Stimulated activated CD4-positive, alpha-beta T cell treated with anti-CD3 and anti-CD28 coated beads, Interleukin-4, amount 100 ng/mL, for 1 hour (primary cell): ENCODE measurements at places on chromosomes 11 and 22.

DNA sequence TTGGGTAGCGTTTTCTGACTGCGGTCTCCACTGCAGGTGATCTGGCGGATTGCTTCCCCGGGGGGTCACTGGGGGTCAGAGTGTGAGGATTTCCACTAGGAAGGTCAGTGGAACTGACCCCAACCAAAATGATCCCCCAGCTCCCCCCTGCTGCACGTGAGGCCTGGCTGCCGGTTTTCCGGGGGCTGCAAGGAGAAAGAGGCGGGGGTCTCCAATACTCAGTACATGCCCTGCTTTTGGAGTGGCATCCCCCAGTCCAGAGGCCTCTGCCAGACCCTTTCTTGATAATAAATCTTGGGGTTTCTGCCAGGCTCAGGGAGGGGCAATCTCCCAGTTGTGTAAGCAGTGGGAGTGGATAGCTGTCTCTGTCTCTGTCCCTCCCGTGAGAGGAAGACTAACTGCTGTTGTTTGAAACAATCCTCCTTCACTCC, 71.5 kb upstream of the RTL6 start:
- DNase-seq: no peak

DNA sequence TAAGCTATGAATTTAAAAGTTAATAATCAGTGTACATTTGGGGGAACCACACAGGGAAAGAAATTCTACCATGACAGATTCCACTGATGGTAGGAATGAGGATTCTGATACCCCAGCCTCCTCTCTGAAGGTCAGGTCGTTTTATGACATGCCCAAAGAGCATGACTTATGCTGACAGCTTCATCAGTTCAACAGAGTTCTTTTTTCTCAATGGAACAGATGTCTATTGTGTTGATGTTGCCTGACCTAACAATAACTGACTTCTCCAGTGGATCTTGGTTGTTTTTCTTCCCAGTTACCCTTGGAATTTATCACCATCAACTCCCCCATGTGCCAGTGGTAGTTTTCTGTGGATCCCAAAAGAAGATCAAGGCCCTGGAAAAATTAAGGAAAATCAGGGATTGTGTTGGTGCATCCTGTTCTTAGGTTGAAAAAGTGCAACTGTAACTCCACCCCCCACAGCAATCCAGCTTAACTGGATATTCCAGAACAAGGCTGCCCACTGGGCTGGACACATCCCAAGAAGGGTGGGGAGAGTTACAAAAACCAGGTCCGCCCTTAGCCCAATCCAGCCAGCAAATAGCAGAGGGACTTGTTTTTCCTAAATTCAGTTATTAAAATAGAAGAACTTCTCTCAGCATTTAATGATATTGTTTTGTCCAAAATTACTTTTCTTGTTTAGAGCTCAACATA, 31.5 kb upstream of the CAT start:
- DNase-seq: no peak

DNA sequence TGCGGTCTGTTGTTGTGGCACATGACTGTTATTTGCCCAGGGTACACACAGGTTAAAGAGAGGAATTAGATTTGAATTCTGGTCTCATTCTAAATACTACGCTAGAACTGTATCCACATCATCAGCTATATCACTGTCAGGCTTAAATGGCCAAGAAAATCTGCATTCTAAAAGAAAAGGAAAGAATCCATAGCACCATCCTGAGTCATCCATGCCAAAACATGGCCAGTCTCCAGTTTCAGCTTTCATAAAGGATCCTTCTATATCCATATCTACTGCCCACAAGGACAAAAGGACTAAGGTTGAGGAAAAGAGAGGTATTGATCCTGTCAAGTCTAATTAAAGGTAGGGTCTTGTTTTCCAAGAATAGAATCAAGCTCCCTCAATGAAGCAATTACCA, 73.6 kb upstream of the GDPD4 start:
- DNase-seq: no peak

- no peak for DNase-seq
Measured at GRCh38 chr11:65448418-65449105, 26.0 kb downstream of the NEAT1 start.

DNA sequence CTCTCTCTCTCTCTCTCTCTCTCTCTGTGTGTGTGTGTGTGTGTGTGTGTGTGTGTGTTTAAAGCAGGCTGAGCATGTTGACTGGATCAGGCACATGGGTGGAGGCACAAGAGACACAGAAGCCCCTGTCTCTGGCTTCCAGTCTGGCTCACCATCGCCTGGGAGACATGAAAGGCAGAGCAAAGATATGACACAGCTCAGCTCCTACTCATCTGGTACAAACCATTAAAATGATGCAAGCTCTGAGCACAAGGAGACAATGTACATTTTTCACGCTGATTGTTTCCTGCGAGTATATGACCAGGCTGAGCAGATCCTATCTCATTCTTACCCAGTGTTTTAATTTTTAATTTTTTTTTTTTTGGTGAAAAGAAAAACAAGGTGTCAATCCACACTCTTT, 9.5 kb downstream of the SLC6A5 start:
- no peak for DNase-seq

- no peak for DNase-seq
Measured at GRCh38 chr11:46892109-46892508, 26.2 kb downstream of the LRP4 start.

- DNase-seq: no peak
Measured at GRCh38 chr11:37409124-37409523, 811.1 kb upstream of the RAG2 start.

DNA sequence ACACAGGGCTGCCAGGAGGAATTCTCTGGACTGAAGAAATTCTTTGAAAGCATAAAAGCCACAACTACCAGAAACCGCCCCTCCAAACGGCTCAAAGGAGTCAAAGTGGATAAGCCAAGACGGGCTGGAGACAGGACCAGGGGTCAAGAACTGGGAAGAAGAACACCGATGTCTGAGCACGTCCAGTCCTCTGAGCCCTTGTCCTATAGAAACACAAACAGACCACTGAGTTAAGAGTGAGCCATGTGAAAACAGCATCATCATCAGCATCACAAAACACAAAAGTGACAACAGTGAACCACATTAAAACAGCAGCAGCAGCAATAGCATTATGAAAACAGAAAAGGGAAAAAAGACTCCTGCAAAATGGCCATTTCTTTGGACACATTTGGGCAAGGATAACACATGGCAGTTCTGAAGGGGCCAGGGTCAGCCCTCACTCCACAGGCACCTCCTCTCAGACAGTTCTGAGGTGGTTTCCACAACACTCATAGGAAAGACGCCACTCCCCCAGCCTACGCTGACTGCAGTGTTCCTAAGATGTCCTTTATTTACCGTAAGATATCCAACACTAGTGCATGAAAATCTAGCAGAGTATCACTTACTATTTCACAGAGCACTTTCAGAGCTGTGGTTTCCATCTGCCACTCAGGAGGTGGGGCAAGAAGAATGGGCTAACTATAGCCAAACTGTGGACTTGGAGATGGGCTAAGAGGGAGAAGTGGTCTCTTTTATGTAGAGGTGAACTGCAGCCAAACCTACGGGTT, 28.6 kb upstream of the YPEL1 start:
- peak; percentile 18 for DNase-seq

- no peak for DNase-seq
Measured at GRCh38 chr11:46452918-46453517, 61.4 kb upstream of the CHRM4 start.

DNA sequence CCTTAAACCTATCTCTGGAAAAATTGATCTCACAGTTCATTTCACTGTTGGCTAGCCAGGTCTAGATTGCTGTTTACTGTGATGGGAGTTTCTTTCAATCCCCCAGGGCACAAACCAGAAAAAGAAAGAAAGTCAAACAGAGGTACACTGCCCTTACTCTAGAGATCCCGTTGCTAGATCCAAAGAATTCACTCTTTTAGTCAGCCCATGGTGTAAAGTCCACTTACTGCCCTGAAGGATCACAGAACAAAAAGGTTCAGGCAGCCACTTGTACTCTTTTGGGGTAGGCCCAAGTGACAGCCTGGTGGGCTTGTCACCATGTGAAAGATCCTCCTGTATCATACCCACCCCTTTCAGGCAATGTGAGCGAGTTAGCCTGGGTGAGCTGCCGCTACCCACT, 162.6 kb upstream of the CCDC179 start:
- DNase-seq: no peak

- no peak for DNase-seq
Measured at GRCh38 chr11:69711822-69712801, 8.3 kb upstream of the FGF19 start.

- no peak for DNase-seq
Measured at GRCh38 chr11:29251738-29252137, 765.1 kb downstream of the KCNA4 start.

DNA sequence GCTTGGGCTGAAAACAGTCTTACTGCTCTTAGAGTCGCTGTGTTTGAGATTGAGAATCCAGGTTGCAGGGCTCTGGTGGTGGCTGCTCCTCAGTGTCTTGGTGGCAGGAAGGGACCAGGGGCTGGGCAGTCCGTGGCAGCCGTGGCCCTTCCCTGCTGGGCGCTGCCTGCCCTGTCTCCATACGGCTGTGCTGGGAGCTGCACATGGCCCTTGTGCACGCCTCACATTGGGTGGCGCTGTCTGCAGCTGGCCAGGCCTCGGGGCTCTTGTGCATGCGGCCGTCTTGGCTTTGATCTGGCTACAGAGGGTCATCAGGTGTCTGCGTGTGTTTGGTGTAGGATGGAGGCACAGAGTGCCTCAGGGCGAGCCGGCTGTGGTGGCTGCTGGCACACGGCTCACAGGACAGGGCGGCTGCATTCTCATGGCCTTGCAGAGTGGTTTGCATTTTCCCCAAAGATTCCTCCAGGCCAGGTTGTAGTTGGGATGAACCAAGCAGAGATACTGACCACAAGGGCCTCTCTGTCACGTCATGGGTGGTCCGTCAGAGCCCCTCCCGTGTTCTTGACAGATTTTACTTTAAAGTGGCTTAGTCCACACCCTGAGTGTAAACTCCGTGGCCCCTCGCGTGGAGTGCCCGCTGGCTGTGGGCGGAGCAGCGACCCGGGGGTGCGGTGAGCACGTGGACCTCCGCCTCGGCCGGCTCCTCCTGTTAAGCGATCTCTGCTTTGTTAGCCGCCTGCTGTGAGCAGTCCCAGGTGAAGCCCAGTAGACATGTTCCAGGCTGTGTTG, 34.7 kb downstream of the MUC6 start:
- DNase-seq: no peak

- peak; percentile 16 for DNase-seq
Measured at GRCh38 chr22:50399751-50400331, 56.7 kb downstream of the PPP6R2 start.

DNA sequence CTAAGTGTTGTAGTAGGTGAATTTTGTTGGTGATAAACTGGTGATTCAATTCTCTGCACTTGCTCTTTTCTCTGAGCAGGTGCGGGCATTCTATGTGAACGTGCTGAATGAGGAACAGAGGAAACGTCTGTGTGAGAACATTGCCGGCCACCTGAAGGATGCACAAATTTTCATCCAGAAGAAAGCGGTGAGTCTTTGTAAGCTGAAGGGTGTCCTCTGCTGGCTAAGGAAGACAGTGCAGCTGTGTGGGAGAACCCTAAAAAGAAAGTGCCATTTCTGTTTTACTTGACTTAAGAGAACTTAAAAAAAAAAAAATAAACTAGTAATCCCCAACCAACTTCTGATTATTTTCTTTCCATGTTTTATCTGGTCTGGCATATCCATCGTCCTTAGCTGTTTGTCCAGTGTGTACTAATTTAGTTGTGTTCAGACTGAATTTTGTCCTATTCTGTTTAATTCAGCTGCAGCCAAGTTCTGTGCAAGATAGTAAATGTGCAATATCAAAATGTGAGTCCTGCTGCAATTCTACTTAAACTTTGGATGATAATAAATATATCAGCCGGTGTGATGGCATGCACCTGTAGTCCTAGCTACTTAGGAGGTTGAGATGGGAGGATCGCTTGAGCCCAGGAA, 29.6 kb downstream of the CAT start:
- peak; percentile 40 for DNase-seq

DNA sequence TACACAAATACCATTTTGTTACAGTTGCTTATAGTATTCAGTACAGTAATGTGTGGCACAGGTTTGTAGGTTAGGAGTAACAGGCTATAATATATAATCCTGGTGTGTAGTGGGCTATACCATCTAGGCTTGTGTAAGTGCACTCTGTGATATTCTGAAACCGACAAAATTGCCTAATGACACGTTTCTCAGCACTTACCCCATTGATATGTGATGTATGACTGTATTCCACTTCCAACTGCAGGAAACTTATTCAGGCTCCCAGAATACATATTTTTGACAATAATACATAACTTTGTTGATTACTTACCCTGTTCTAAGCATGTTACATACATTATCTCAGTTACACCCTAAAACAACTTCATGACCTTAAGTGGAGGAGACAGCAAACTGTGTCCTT, 5.1 kb upstream of the PICALM start:
- DNase-seq: no peak

- DNase-seq: peak; percentile 75
Measured at GRCh38 chr11:133966921-133967598, 10.3 kb upstream of the IGSF9B start.

- no peak for DNase-seq
Measured at GRCh38 chr11:10122326-10123197, 171.5 kb downstream of the SBF2 start.

GRCh38 chr11:11027288-11027687, 169.4 kb upstream of the ZBED5 start:
- no peak for DNase-seq

- no peak for DNase-seq
Measured at GRCh38 chr11:74485868-74486267, 7.7 kb downstream of the LIPT2 start.

DNA sequence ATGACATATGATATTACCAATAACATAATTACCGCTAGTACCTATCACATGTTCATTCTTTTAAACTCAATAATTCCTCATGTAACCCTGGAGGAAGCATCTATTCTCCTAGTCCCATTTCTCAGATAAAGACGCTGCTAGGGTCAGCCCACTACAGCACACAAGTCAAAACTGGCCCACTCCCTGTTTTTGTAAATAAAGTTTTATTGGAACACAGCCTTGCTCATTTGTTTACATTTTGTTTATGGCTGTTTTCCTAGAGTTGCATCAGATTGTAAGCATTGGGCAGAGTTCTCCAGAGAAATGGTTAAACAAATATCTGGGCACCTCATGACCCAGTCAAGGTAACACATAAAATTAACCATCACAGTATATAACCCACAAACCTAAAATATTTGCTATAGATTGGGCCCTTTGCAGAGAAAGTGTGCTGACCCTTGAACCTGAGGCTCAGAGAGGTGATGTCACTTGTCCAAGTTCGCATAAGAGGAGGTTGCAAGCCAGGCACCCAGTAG, 36.8 kb downstream of the MN1 start:
- DNase-seq: no peak

- DNase-seq: peak; percentile 77
Measured at GRCh38 chr22:45671783-45672563, at the start of gene ATXN10. ATXN10 (plus strand) TSS chr22:45671834; CDS start chr22:45672064, 230 bp downstream.

- no peak for DNase-seq
Measured at GRCh38 chr11:41320653-41321052, 138.8 kb downstream of the LRRC4C start.

- DNase-seq: no peak
Measured at GRCh38 chr11:67082071-67082791, 25.6 kb downstream of the RHOD start.
